Spleen (tissue), 13 donors: ENCODE measurements at places on chromosomes 12 and 14. TPM values are rescaled to one million over a fixed set of nuclear protein-coding genes. Genes with fewer than 3 reads are reported as not detected.

SDR9C7 gene
- total RNA-seq: not detected

A2M gene
- 393 TPM for total RNA-seq

GRCh38 chr14:98234208-98234607, 1037.8 kb downstream of the BCL11B start:
- no peak for DNase-seq

- no peak for DNase-seq
Measured at GRCh38 chr12:14968478-14968877, 4.4 kb upstream of the PDE6H start.

- DNase-seq: no peak
Measured at GRCh38 chr12:44654646-44655639, 221.2 kb downstream of the NELL2 start.

DNA sequence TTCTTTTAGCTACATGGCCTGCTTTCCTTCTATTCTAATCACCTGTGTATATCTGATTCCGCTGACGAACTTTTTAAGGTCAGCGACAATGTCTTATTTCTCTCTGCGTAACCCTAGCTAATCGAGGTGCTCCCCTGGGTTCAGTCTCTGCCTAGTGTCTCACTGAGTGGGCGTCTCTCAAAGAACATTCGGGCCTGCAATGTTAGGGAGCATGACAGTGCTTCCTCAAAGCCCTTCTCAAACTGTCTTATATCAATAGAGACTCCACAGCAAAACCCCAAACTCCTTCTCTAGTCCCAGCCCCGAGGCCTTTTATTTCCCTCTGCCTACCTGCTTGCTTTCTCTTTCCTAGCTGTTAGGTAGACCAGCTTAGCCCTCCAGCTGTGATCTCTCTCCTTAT, 13.7 kb upstream of the RPS6KL1 start:
- no peak for DNase-seq

GLT8D2 gene
- total RNA-seq: not detected

SLC24A4 gene
- total RNA-seq: 4.0 TPM

DNA sequence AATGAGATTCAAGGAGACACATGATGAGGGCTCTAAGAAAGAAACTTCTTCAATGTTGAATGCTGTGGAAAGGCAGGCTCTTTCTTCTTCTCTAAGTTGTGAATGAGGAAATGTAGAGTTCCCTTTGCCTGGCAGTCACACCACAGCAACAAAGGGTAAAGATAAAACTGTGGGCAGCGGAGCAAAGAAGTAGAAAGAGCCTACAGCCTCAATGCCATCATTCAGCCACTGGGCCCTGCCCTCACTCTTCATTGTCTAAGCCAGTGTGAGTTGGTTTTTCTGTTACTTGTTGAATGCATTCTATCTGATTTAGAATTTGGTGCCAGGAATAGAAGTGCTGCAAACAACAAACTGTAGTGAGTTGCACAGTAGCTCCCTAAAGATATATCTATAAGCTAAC, 12.2 kb downstream of the SDR9C7 start:
- DNase-seq: no peak

DNA sequence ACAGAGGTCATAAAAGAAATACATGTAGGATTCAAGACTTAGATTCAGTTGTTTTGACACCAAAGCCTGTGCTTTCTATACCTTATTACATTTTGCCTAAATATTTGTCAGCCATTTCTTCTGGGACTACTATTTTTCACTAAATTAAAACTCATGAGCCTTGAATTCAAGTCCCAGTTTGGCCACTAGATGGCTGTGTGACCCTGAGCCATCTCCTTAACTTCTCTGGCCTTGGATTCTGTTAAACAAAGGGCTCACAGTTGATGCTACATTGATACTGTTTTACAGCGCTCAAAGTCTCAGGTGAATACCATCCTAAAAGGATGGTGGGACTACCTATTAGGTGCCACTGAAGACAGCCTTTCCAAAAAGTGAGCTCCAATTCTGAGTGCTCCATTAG, 39.6 kb upstream of the CCDC198 start:
- DNase-seq: no peak

- no peak for DNase-seq
Measured at GRCh38 chr14:42173206-42173605, 566.5 kb downstream of the LRFN5 start.

DNA sequence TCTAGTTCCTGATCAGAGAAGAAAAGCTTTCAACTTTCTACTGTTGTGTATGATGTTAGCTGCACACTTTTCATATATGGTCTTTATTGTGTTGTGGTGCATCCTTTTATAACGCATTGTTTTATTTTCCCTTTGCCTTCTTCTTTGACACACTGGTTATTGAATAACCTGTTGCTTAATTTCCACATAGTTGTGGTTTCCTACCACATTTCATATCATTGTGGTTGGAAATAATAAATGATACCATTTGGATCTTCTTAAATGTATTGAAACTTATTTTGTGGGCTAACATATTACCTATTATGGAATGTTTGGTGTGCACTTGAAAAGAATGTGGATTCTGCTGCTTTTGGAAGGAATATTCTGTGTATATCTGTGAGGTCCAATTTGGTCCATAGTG, 64.9 kb downstream of the GPHN start:
- DNase-seq: no peak

GRCh38 chr14:58280954-58281787, 17.2 kb upstream of the ARID4A start:
- DNase-seq: no peak

GRCh38 chr12:56103066-56103711, 1.2 kb upstream of the PA2G4 start:
- no peak for DNase-seq

- no peak for DNase-seq
Measured at GRCh38 chr14:68566075-68566474, 226.8 kb downstream of the ZFP36L1 start.

DNA sequence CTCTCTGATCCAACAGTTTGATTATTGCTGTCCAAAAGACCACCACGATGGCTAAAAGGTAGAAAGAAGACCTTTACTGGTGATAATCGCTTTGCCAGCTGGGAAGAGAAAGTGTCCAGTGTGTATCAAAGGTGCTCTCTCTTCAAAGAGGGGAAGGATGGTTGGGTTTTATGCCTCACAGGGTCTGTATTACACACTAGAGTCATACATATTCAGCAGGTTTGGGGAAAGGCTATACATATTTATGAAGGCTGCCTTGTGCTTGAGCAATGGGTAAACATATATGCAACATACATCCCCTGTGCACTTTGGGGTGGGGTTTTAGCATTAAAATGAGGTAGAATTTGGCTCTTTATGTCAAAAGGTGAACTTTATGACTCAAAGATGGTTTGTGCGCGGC, 18.2 kb downstream of the GPRC5D start:
- no peak for DNase-seq

DNA sequence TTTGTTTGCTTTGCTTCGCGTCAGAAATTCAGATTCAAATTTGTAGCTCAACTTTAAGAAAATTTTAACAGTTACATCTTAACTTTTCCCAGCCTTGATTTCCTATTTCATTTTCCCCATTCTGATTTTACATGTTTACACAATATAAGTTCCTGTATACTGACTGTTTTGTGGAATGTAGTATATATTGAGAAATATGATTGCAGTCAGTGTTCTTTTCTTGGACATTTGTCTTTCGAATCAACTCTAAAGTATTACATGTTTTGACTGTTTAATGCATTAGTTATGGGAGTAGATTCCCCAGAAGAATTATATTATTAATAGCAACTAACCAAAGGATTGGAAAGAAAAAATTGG, 48.1 kb downstream of the PRKCH start:
- DNase-seq: no peak

TMEM233 gene
- 0.74 TPM for total RNA-seq

FAR2 gene
- total RNA-seq: 32.7 TPM
